ENCODE measurements at places on chromosomes 3 and 15.

DNA sequence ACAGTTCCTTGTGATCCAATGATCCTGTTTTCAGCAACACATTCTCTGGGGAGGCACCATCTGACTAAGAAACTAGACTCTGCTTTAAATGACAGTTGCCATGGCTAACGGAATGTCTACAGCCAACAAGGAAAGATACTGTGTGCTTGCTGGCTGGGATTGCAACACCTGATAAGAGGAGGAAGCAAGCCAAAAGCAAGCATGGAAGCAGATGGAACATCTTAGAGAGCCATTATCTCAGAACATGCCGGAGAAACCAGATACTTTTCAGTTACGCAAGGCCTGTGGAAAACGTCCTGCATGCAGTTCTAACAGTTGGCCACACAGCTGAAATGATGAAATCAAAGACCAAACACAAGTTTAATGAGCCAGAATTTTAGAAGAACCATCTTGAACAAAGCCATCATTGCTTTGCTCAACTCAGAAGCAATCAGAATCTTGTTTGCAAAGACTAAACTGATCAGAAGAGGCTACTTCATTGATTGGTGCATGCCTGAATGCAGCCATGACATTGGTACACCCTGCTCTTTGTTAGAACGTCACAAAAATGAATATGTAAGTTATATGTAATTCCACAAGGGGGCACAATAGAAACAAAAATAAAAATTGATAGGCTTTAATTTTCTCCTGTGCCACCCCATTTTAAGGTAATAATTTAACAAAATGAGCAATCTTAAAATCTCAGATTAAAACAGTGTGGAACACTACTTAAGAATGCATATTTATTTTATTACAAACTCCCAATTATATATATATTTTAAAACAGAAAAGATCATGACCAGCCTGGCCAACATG is 50.8 kb downstream of the GXYLT2 start:
- DNase-seq, result no peak

GRCh38 chr3:182981038-182981380 is 671 bp upstream of the DCUN1D1 start:
- DNase-seq, result no peak

- no peak for DNase-seq
These were observed 92.6 kb upstream of the ALDH1A3 start for GRCh38 chr15:100786901-100787566.

GRCh38 chr3:4398941-4399245 is 68.2 kb downstream of the SUMF1 start:
- no peak for DNase-seq

GRCh38 chr3:76872999-76873398 is 166.9 kb upstream of the ROBO2 start:
- DNase-seq, result no peak

DNA sequence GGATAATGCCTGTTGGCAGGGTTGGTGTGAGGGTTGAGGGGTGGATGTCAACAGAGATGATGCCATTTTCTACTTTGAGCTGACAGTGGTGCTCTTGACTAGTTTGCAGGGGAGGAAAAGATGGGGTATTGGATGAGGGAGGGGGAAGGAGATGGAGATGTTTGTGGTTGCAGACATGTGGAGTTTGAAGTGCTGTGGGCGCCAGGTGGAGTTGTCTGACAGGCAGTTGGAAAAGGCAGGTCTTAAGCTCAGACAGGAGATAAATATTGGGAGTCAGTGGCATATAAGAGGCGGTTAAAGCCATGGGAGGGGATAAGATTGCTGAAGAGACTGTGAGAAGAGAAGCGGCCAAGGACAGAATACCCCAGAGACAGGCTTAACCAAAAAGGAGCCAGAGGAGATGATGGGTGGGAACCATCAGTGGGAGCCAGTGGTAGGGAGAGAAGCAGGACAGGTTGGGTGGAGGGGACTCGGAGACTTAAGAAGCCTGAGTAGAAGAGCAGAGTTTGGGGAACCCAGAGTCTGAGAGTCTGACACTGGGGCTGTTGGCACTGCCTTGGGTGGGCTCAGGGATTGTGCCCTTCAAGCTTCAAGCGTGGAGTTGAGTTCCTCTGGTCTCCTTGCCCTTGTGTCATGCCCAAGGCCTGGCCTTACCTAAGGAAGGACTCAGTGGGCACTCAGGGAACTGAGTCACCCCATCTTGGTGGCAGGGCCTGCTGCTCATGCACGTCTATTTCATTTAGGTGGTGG is 13.9 kb downstream of the COPG1 start:
- no peak for DNase-seq

DNA sequence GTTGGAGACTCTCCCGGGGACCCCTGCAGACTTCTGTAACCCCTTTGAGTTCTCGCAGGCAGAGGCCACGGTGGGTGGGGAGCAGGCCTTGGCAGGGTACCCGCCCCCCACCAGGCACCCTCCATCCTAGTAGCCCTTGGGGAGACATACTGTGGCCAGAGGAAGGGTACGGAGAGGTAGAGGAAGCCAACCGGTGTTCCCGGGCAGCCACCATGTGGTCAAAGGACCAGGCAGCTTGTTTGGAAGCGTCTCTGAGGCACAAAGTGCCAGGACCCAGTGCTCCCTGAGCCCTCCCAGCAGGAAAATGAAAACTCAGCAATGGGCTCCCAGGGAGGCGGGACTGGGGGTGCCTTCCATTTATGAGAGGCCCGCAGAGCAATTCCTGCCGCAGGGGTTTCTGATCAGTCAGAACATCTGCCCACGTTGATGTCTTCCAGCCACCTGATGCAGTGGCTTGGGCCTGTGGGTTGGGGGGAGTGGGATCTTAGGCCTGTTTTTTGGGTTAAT is 53.0 kb upstream of the CGNL1 start:
- DNase-seq, result no peak
